ENCODE measurements at places on chromosomes 16 and 17.

- peak; percentile 96 for DNase-seq
Observed at GRCh38 chr17:42180922-42181850, at the start of gene KCNH4. Gene KCNH4, minus strand, starts transcription at chr17:42181142. Its CDS starts 197 bp downstream, at chr17:42180945.

- DNase-seq: no peak
Observed at GRCh38 chr17:63479495-63480184, 2.8 kb downstream of the ACE start.

GRCh38 chr17:83062011-83062817 lies 17.2 kb upstream of the METRNL start:
- peak; percentile 46 for DNase-seq

GRCh38 chr16:87860553-87861299 lies 8.6 kb downstream of the SLC7A5 start:
- DNase-seq: no peak

DNA sequence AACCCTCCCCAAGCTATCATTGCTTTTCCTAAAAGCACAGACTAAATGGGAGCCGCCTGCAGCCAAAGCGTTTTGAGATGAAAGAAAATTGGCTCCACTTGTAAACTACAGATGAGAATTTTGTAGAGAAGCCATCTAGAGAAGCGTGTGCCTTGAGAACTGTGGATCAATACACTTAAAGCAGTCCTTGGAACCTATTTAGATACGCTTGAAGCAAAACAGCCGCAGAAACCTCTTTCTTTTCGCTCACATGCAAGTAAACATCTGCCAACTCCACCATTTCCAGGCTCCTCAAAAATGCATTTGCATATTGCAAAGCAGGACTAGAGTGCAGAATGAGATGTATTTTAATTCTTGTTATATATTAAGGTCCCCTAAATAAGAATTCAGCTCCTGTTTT lies 13.1 kb downstream of the KIAA0513 start:
- DNase-seq: no peak

DNA sequence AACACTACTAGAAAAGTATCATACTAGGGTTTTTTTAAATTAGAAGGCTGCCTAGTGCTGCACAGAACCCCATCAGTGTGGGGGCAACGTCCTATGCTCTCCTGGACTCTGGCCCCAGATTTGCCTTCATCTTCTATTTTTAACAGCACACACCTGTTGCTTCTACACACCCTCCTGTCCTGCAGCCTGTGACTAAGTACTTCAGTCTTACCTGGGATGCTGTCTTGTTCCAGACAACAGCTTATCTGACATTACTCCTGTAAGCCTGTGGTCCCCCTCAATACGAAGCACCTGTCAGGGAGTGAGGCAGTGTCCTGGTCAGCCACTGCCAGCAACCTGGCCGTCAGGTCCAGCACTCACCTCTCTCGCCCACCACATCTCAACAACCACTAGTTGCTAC lies 247.6 kb upstream of the PSMD7 start:
- DNase-seq: no peak

DNA sequence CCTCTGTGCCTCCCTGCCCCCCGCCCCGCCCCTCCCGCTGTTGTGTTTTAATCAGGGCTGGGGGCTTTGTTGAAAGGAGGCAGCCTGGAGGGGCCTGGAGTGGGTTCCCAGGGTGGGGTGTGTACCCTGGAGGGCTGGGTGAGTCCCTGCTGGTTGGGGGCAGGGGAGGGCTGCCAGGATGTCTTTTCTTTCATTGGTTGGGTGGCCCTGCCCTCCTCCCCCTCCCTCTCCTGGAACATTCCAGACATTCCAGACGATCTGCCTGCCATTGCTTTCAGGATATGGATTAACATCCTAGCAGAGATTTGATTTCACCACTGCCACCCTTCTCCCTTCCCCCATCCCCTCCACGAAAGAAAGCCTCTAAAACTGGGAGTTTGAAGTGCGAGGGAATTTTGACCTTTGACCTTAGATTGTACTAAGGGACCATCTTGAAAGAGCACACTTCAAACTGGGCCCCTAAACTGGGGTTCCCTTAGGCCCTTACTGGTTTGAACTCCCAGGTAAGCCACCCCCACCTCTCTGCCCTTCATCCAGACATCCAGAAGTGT lies 25.3 kb downstream of the IGF2BP1 start:
- DNase-seq: no peak

GRCh38 chr16:321532-321931 lies 31.0 kb downstream of the AXIN1 start:
- DNase-seq: no peak

DNA sequence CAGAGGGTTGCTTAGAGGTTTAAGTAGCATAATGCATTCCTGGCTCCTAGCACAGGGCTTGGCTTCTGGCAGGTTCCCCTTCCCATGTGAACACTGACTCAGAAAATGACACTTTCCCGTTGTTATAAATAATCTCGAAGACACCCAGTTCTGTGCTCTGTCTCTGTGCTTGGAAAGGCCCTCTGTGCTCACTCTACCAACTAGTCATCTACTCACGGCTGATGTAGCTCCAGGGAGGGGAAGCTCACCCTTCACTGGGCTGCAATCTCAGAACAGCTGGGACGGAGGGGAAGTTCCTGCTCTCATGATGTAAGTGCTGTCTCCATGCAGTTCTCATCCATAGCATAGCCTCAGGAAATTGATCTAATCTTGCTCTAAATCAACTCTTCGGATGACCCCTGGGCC lies 230.5 kb upstream of the ASIC2 start:
- DNase-seq: peak; percentile 67

DNA sequence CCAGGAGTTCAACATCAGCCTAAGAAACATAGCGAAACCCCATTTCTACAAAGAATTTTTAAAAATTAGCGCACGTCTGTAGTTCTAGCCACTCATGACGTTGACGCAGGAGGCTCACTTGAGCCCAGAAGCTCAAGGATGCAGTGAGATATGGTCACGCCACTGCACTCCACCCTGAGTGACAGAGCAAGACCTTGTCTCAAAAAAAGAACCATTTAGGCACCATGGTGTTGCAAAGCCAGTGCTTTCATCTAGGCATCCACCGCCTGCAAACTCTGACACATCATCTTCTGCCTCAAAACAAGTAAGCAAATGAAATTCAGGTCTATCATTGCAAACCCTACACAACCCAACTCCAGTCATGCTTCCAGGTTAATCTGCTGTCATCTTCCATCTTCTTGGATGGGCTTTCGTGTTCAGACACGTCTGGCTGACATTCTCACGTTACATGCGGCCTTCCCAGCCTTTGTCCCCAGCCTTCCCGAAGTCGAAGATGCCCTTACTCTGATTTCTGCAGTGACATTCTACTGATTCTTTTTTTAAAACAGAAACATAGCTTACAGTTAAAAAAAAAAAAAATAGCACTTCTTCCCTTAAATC lies 8.9 kb downstream of the ANKRD11 start:
- no peak for DNase-seq

- peak; percentile 51 for DNase-seq
Observed at GRCh38 chr17:77946900-77947645, 11.4 kb upstream of the TNRC6C start.

GRCh38 chr17:31096106-31096436 lies 1.3 kb downstream of the NF1 start:
- DNase-seq: no peak

GRCh38 chr16:77585379-77586251 lies 136.7 kb upstream of the NUDT7 start:
- no peak for DNase-seq

DNA sequence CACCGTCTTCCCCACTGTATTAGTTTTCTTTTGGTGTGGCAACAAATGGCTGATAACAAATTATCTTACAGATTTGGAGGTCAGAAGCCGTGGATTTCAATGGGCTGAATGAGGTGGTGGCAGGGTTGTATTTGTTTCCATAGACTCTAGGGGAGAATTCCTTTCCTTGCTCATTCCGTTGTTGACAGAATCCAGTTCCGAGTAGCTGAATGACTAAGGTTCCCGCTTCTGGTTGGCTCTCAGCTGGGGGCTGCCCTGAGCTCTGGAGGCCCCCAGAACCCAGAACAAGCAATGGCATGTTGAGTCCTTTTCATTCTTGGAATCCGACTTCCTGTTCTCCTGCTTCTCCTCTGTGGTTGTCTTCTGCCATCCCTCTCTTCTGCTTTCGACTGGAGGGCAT lies 280.4 kb downstream of the SNX29 start:
- no peak for DNase-seq

DNA sequence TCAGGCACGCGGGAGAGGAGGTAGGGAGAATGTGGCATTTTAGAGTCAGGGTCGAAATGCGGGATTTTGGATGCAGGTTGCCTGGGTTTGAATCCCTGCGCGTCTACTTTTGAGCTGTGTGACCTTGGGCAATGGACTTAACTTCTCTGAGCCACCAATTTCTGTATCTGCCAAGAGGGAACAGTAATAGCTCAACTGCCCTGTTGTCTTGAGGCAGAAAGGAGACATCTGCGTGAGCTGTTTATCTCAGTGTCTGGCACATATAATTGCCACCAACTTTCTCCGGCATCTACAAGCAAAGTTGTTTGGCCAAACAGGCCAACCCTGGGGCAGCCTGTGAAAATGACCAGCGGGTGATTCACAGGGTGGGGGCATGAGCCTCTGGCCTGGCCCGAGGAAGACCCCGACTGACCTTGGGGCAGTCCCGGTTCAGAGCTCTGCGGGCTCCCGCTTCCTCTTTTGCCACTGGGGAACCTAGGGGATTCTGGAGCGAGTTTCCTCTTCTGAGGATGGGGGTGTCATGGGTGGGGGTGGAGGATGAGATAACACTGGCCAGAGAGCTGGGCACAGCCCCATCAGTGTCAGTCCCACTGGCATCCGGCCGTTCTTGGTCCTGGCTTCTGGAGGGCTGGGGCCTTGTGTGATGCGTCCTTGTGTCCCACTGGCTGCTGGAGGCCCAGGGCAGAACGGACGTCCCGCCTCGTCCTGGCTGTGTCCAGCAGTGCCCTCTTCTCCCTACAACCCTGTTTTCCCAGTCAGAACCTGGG lies 1.3 kb downstream of the SNN start:
- peak; percentile 96 for DNase-seq

GRCh38 chr17:79201119-79201518 lies 126.5 kb downstream of the ENGASE start:
- no peak for DNase-seq

DNA sequence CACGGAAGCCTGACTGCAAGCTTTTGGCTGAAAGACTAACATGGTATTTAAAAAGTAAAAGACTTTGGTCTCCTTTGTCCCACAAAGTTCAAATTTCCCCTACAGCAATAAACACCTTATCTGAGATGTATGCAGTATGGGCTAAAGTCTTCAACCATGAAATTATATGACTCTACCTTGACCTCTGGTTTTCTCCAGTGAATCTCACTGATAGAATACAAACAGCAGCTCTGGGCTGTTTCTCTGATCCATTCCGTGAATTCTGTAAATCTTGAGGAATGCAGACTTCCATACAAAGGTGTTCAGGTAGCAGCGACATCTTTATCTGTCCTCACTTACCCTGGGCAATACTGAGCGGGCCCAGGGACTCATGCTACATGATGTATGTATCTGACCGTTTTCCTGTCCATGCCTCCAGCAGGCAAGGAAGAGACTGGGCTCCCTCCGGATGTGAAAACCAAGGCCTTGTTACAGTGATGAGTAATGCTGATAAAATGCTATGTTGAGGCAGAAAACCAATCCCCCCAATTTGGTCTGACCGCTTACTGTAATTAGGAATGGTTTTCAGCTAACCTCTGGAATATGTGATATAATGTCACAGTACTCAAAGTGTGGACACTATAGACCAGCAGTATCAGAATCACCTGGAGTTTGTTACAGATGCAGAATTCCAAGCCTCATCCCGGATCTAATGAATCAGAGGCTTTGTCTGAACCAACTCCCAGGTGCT lies 589.8 kb downstream of the HS3ST4 start:
- DNase-seq: no peak

DNA sequence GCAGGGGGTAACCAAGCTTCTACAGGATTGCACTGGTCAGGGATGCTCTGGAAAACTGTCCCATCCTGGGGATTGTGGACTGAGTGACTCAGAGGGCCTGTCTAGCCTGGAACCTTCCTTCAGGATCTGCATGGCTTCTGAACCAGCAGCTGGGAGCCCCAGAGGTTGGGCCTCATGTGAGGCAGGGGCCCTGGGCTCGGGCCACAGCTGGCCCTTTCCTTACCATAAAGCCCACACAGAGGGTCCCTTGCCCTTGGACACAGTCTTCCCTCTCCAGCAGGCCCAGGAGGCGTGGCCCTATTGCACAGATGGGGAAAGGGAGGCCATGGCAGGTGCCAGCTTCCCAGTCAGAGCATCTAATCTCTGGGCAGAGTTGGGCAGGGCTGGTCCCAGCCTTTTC lies 30.5 kb downstream of the ADCY7 start:
- no peak for DNase-seq

GRCh38 chr17:57604771-57605674 lies 140.1 kb downstream of the CCDC182 start:
- DNase-seq: no peak

GRCh38 chr16:56855946-56856345 lies 9.1 kb upstream of the SLC12A3 start:
- no peak for DNase-seq

GRCh38 chr16:82936941-82937551 lies 310.3 kb downstream of the CDH13 start:
- no peak for DNase-seq

GRCh38 chr16:48687421-48688038 lies 77.5 kb upstream of the N4BP1 start:
- DNase-seq: peak; percentile 62

GRCh38 chr17:521561-522325 lies 169.1 kb upstream of the RPH3AL start:
- DNase-seq: no peak

DNA sequence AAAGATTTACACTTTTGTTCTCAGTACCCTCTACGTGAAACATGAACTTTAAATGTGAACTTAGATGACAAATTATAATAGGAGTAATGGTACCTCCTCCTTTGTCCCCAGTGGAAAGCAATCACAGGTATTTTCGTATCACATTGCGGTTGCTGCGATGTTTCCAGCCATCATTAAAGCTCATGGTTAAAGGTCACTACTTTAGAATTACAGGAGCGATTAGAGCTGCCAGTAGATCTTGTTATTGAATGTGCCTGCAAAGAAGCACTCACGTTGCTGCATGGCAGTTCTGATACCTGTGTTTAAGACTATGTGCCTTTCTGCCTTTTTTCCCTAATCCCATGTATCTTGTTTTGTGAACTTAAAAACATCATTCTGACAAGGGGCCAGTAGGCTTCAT lies 301.0 kb downstream of the CPPED1 start:
- no peak for DNase-seq

DNA sequence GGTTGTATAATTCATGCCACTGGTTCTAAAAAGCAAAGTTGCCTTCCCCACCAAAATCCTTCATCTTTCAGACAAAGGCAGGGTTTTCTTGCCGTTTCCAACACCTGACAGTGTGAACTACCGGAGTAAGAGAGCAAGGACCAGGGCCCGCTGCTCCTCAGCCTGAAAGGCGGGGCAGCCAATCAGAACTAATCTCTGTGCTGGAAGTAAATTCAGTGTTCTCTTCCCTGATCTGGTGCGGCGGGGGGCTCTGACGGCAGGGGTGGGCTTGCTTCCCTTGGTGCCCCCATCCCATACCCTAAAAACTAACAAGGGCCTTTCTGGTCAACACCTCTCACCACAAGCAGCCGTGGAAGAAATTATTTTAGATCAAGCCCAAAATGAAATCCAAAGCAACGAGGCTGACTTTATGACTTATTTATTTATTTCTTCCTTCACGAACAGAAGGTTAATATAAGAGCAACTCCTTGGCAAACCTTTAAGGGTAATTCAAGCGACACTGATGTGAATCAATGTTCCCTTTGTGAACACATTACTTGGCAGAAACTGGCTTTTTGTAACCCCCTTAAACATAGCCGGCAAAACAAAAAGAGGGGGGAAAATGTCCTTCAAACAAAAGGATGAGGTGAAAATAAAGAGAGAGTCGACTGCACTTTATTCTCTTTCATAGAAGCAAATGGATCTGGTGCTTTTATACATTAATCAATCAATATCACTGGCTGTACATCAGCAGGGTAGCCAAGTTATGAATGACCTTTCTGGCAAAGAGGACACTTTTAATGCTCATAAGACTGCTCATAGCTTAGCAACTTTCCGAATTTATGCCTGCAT lies 189.9 kb downstream of the ZFHX3 start:
- DNase-seq: no peak
